ENCODE measurements at places on chromosomes 2 and 18.

DNA sequence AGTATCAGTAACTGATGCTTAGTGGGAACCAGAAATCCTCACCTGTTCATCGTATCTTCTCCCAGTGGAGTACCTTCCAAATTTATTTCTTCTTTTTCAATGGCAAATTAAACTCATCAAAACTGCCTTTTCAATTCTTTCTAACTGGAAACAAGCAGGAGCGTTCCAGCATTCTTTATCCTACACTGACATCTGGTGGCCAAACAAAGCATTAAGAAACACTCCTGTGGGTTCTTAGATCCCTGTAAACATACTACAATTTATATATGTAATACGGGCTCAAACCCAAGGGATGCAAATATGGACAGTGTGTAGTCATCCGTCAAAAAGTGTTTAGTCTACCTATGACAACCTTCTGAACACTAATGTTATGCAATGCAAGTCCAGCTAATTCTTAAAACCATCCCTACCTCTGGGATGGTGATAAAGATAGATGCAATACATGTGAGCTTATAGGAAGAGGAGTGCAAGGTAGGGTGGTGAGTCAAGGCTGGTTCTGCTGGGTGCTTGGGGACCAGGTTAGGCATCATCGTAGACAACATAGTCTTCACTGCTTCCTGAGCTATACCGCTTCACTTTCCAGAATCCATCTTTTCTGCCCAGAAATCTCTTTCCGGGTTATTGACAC is 375.0 kb downstream of the CTNNA2 start:
- DNase-seq = peak; percentile 82

- peak; percentile 94 for DNase-seq
Observed at GRCh38 chr2:27446057-27446456, 3.9 kb downstream of the KRTCAP3 start.

DNA sequence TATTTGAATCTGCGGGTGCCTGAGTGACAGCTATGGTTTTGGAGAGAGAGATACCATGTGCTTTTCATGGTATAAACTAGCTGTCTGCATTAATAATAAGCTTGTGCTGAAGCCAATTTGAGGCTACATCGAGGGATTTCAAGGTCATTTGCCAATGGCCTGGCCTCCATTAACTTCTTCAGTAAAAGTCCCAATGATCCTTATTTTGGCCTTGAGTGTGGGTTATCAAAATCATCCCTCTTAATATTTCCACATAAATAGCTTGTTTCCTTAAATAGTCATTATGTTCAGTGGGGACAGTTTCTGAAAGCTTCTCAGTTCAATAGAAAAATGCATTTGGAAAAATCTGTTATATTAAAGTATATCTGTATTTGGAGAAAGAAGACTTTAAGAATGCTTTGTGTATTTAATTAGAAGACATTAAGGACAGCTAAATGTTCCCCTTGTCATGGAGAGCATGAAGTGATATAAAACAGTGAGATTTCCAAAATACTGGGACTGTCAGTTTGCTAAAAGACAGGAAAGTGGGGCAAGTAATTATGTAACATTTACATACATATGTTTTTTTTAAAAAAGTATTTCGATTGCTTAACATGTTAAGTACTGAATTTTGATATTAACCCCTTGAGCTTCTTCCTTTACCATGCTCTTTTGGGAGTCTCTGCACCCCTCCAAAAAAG is 355.5 kb upstream of the ZEB2 start:
- DNase-seq = no peak

GRCh38 chr2:238763471-238763995 is 84.4 kb upstream of the TWIST2 start:
- DNase-seq = no peak

DNA sequence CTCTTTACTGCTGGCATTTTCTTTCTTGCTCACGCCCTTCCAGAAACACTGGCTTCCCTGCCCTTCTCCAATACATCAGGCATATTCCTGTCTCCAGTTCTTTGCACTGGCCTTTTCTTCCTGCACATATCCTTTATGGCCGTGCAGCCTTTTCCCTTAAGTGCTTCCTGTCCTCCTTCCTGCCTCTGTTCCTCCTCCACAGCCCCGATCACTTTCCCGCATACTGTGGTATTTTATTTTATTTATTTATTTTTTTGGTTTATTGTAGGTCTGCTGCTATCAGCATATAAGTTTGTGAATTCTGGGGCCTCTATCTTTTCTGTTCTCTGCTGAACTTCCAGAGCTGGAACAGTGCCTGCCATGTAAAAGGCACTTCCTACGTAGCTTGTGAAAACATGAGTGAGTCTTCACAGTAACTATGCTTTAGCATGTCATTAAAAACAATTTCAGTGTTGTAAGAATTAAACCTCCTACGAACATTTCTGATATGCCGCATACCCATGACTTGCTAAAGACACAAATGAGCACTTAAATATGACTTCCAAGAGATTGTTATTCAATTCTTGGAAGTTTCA is 289.1 kb downstream of the TRIB2 start:
- DNase-seq = no peak

- no peak for DNase-seq
Observed at GRCh38 chr2:228699888-228700287, 518.4 kb upstream of the SPHKAP start.

- DNase-seq = no peak
Observed at GRCh38 chr2:71612581-71613402, 159.4 kb downstream of the DYSF start.

DNA sequence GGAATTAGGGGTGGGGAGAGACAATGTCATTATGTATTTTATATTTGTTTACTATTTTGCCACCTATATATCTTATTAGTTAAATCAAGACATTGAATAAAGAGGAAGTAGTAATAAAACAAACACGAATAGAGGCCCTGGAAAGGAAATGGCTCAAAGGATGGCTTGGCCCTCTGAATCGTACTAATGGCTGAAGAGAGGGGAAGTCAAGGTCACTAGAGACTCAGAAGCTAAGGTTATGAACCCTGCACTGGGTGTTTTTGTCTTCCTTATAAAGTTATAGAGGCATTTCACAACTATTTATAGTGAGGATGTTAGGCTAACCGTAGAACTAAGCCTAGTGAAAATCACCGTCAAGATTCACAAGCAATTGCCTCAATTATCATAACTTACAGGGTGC is 685.9 kb downstream of the ARHGAP15 start:
- no peak for DNase-seq

- no peak for DNase-seq
Observed at GRCh38 chr2:42376758-42377157, 15.7 kb upstream of the COX7A2L start.

DNA sequence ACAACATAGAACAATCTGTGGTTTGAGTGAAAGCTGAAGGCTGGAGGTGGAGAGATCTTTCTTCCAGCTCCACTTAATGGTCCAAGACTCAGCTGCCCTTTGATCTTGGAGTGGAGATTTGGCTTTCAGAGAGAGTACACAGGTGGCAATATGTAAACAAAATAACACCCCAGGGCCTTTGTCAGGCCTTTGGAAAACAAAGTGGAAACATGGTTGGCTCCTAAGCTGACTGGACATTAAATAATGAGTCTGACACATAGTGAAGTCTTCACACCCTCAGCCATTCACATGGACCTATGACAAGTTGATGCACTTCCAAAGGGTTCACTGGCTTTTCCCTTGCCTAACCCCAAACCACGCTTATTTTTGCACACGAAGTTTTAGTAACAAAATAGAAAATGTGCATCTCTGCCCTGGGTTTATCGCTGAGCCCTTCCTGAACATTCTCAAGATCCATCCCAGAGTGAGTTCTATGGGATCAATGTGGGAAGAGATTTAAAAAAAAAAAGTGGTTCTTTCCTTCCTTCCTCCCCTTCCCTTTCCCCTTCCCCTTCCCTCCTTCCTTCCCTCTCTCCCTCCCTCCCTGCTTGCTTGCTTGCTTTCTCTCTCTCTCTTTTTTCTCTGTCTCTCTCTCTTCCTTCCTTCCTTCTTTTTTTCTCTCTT is 201.3 kb upstream of the NT5C1B start:
- DNase-seq = no peak

DNA sequence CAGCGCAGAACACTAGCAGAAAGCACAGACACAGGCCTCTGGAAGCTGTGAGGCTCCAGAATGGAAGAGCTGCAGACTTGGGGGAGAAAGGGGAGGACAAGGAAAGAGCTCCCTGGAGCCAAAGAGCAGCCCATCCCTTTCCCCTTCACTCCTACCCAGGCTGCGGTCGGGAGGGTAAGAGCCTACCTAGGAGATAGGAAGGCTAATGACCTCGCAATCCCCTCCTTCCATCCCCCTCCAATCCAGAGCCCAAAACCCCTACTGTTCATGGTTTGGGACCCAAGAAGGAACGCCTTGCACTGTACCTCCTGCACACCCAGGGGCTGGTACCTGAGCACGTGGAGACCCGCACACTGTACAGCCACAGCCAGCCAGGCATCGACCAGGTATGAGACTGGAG is 39.8 kb downstream of the LMAN2L start:
- no peak for DNase-seq

DNA sequence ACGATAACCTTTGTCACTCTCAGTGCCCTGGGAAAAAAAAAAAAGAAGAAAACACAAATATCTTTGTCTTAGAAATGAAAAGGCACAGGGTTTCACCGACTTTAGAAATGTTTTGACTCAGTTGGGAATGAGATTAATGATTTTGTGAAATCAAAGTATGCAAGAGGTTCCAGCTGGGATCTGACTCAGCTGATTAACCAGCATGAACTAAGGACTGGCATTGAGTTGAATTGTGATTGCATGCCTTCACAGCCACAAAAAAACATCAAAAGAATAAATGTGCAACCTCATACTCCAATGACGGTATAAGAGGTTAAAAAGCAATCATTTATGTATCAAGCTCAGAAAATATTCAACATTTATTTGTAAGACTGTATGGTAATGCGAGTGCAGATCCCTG is 566.6 kb upstream of the DSEL start:
- DNase-seq = no peak

DNA sequence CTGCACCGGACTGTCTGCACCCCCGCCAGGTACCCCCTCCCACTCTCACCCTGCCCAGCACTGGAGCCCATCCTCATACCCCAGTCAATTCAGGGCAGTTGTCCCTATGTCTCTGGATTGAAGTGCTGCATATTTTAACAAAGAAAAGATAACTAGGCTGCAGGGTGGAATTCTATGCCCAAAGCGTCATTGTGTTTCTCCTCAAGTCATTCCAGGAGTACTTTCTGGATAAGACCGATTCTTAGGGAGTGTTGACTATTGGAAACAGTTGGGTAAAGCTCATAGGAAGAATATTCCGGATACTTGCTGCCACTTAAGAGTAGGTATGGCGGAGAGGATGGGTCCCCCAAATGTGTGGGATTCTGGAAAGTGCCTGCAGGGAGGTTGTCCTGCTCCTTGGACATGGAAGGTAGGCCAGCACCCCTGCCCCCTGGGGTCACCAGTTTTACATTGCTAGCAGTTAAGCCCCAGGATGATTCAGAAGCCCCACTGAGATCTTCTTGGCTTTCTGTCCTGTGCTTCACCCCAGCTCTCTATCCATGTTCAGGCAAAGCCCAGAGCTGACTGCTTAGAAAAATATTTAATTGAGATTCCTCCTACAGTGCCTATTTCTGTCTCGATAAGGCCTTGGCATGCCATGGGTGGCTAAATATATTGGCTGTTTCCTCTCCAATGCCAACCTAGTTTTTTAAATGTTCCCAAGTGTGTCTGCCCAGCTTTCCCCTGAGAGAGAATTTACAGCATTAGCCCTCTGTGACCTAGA is 48.2 kb downstream of the RPL37A start:
- no peak for DNase-seq

- DNase-seq = peak; percentile 47
Observed at GRCh38 chr18:74081966-74082741, 65.5 kb downstream of the FBXO15 start.

- no peak for DNase-seq
Observed at GRCh38 chr2:159138642-159139182, 147.8 kb downstream of the WDSUB1 start.

DNA sequence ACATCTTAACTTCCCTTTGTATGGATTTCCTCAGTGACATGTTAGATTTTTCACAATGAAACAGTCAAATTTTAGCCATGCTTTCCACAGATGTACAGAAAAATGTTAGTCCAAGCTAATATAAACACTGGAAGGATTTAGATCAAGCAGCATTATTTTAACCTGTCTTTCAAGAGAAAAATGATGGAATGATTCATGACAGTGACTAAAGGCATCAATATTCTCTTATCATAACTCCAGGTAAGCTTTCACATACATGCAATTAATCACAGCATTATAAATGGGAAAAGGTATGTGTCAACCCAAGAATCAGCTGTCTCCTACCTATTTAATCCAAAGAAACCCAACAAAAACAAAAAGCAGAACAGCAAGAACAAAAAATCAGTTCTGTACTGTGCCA is 92.7 kb downstream of the NCKAP5 start:
- no peak for DNase-seq

DNA sequence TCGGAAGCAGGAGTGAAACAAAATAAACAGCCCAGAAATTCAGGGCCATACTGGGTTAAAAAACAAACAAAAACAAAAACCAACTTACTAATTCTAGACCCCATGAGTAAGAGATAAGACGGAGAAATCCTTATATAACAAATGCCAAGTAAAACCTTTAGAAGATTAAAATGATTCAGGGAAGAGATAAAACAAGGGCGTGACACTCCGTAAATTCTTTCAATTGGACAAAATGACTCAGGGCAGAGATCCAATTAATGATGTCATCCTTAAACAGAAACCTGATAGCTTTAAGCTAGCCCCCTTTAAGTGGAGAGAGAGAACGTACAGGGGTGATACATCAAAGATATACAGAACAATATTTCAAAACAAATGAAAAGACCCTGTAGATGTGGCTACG is 317.4 kb downstream of the NBAS start:
- DNase-seq = no peak

DNA sequence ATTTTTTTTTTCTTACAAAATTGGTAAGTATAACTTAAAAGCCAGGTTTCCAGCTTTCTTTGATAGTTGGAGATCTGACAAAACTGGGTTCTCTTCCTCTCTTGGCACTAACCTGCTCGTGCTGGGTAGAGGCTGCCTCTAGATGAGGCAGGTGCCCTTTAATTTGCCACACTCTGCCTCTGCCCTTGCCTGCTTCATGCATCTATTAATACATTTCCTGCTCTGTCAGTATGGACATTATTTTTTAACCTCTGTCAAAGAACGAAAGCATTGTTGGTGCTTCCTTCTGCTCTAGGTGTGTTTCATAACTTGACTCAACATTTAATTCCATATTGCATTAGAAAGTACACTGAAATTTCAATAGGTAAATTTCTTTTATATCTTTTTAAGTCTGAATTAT is 490.7 kb upstream of the ZEB2 start:
- no peak for DNase-seq
